ENCODE measurements at places on chromosomes 4 and X. TPM values are rescaled to one million over a fixed set of nuclear protein-coding genes. Genes with fewer than 3 reads are reported as not detected.

The HEPH gene
- total RNA-seq: 0.40 TPM

The GABRA4 gene
- total RNA-seq: not detected

The IL2RG gene
- 1.5 TPM for total RNA-seq

The APELA gene
- total RNA-seq: not detected

The RBPJ gene
- 84.7 TPM for total RNA-seq

The PKD2 gene
- 36.6 TPM for total RNA-seq

The PNMA3 gene
- not detected for total RNA-seq

The CT83 gene
- total RNA-seq: not detected

The PDGFRA gene
- total RNA-seq: not detected

The PHEX gene
- total RNA-seq: 0.69 TPM

The BTK gene
- not detected for total RNA-seq

The HS3ST1 gene
- 0.21 TPM for total RNA-seq

The PAGE4 gene
- not detected for total RNA-seq

The ADH5 gene
- 110 TPM for total RNA-seq

- DNase-seq: peak; percentile 86
Observed at GRCh38 chrX:46325312-46325877, 219.8 kb downstream of the ZNF674 start.

- no peak for DNase-seq
Observed at GRCh38 chr4:114562176-114562904, 36.3 kb upstream of the UGT8 start.

DNA sequence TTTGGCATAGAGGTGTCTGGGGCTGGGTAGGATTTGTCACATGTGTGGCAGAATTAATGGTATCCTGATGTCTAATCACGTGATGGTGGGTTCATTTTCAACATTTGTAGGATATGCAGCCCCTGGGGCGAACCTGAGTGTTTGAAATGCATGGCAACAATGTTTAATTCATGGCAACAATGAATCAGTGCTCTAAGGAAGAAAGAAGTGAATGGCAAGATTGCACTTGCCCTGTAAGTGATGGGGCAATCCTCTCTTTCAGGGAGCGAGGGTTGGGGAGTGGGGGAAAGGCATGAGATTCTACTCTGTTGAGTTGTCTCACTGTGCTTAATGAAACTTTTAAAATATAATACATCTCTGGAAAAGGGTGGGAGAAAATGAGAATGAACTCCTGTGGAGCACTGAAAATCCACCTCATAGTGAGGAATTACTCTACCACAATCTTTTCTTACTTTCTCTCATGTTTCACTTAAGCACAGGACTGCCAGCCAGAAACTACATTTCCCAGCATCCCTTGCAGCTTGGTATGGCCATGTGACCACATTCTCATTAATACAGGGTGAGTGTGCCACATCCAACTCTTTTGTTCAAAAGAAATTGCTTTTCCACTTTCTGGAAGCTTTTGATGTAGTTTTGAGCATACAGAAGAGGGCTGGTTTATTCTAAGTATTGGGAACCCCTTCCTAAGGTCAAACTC lies 64.0 kb upstream of the PGM2 start:
- DNase-seq: peak; percentile 80

- no peak for DNase-seq
Observed at GRCh38 chrX:24482823-24483415, 17.8 kb downstream of the PDK3 start.

DNA sequence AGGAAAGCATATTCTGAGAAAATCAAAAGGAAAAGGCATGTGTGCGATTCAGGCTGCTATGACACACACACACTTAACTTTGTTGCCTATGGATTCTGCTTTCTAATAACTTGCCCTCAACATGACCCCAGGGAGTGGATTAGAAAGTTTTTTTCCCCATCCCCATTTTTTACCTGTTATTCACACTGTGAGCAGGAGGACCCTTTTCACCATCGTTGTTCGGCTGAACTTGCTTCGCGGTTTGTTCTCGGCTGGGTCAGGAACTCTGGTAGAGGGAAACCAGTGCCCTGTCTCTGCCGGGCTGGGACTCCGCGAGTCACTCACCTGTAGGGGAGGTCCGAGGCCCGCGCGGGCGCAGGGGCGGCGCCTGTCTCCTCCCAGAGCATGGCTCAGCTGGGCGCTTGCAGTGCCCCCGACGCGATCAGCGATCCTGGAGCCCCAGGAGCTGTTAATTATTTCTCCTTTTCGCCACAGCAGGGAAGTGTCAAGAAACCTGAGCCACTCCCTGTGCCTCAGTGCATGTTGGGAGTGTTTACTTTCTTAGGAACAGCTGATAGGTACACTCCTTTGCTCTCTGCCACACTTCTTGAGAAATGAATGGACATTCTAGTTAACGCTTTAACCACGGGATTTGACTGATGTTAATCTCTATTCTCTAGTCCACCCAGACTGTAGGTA lies at the start of gene RASSF6:
RASSF6 (minus strand) TSS at position 322 of the 678 bp plus-strand sequence. CDS start 8,641 bp downstream, outside the sequence.
- peak; percentile 63 for DNase-seq

GRCh38 chrX:153845195-153845594 lies 14.9 kb upstream of the PDZD4 start:
- no peak for DNase-seq

DNA sequence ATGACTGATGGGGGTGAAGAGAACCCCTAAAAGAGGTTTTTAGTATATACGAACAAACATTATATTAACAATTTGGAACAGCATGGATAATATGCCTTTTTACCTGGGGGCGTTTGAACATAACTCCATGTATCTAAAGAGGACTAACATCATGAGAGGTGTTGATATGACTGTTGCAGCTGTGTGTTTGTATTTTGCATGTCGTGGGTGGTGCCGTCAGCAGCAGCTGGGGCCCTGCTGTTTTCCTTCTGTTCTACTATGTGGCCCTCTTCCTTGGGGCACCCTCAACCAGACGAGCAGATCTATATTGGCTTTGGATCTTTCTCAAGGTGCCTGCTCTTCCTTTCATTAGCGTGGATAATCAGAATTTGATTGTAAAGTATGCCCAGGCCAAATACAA lies 11.2 kb downstream of the GBA3 start:
- DNase-seq: no peak

GRCh38 chr4:169272265-169272886 lies 1.6 kb upstream of the SH3RF1 start:
- no peak for DNase-seq

DNA sequence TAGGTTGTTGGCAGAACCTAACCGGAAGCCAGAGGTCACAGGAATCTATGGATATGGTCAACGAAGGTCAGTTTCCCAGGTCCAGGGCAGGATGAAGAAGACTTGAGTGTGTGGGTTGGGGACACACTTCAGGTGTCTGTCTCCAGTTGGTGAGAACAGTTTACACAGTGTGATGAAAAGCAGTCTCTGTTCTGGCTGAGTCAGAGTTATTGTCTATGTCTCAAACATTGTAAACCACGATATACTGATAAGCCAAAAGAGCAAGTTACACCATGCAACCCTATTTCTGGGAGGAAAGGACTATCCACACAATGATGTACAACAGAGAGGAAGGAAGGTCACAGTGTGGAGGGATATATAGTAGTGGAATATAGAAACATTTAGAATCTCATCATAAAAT lies 187.1 kb upstream of the C1QTNF7 start:
- no peak for DNase-seq

- peak; percentile 15 for DNase-seq
Observed at GRCh38 chr4:180953572-180953971, 1289.6 kb upstream of the TENM3 start.

DNA sequence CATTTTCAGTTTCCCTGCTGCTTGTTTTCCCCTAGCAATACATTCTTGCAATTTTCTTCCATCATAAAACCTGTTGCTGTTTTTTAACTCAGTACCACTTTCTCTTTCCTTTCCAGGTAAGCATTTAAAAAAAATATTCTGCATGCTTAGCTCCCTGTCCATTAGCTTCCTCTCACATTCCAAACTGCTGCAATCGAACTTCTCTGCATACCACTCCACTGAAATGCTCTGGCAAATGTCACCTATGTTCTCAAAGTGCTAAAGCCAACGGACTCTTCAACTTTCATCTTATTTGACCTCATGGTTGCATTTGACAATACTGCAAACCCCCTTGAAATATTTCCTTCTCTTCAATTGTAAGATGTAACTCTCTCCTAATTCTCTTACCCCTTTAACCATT lies 192.7 kb downstream of the ANAPC10 start:
- DNase-seq: no peak

DNA sequence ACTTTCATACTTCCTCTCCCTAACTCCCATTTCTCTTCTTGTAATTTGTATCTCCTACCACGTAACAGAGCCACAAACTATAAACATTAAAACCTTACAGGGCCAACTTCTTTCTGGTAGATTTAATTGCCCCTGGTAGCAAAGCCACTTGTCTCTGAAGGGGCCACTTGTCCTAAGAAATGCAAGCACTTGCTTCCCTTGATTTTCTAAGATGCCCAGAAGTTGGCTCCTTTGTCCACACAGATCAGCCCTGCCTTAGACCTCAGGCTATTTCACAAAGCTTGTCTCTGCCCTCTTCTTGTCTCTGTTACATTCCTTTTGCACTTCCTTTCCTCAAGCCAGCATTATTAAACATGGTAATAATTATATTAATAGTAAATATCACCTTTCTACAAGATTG lies 80.6 kb upstream of the CXXC4 start:
- DNase-seq: no peak

DNA sequence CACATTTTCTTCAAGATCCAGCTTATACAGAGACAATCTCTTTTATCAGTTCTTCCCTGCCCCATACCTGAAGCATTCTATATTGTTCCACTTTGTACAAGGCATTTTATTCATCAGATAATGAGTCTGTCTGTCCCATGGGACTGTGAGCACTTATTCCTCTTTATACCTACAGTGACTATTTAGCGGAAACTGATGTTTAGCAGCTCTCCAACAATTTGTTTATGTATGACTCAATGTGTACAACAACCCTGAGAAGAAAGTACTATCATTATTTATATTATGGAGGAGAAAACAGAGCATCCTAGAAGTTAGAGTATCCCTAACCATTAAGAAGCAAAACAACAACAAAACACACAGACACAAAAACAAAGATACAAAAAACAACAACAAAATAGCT lies 306.5 kb downstream of the PRDM5 start:
- DNase-seq: no peak

DNA sequence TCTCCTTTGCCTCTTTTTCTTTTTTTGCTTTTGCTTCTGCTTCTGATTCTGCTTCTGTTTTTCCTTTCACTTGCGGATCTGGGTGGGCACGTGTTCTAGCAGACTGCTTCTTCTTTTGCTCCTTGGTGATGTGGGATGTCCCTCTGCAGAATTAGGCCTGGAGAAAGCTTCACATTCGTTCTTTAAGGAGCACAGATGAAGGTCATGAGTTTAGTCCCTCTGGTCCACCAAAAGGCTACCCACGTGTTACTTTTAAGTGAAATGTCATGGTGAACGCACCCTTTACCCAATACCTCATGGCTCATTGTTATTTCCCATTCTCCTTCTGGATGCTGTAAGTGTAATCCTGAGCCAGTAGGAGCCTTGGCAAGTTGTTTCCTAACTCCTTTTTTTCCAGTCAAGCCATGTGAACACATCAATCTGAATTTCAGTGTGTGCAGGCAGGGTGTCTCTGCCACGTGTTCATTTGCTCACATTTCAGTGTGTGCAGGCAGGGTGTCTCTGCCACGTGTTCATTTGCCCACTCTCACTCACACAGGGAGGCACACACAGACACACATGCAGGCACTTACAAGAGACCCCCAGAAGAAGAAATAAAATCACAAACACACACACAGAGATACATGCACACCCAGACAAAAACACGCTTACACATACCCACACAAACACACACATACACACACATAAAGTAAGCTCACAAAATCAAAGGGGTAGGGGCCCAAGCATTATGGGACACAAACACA lies 36.9 kb downstream of the NBDY start:
- no peak for DNase-seq

GRCh38 chr4:26020881-26021280 lies 106.9 kb downstream of the SMIM20 start:
- DNase-seq: peak; percentile 46

- peak; percentile 37 for DNase-seq
Observed at GRCh38 chr4:39043861-39044363, 11.7 kb upstream of the TMEM156 start.

- DNase-seq: no peak
Observed at GRCh38 chrX:34915463-34916225, 27.0 kb upstream of the FAM47B start.

DNA sequence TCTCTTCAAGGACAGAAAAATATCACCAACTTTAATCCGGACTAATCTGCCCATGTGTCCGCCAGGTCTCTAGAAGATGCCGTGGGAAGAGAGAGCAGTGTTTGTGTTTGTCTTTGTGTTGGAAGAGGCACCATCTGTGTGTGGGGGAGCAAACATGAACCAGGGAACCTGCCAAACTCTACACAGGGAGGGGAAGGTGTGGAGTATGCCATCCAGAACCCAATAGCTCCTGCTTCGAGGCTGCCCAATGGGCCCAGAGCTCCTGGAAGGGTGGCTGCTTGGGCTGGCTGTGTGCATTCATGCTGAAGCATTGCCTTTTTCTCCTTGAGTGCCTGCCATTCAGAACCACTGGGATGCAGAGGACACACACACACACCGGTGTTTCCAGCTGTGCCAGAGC lies 536.2 kb downstream of the MID1IP1 start:
- DNase-seq: no peak

DNA sequence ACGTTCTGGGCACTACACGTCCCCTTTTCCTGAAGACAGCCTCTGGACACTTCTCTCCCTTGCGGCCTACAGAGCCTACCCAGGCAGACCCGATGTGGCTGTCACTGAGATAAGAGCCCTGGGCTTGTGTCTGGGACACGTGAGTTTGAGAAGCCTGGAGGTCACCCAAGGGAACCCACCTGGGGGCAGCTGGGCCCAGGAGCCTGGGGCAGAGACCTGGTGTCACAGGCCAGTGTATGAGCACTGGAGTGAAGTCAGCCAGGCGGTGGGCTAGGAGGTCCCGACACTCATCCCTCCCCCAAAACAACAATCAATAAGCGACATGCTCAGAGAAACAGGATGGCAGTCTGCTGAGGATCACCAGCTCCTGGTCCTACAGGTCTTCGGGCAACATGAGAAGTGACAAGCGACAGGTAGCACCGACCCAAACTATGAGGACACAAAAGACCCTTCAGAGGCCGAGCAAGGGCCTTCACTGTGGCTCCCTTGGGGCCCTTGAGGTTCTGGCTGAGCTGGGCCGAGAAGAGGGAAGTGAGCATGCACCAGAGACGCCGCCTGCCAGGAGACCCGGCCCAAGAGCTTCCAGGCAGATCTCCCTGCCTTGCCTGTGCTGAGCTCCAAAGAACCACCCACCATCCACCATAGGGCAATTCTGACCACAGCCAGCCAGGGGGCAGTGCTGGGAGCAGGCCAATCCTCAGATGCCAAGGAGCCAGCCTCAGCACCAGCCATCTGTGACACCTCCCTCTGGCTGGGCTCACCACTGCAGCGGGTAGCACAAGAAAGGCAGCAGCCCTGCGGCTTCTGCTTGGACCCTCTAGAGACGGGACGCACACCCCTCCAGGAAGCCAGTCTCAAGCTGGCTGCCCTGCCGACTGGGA lies 11.0 kb upstream of the DUSP9 start:
- peak; percentile 48 for DNase-seq

DNA sequence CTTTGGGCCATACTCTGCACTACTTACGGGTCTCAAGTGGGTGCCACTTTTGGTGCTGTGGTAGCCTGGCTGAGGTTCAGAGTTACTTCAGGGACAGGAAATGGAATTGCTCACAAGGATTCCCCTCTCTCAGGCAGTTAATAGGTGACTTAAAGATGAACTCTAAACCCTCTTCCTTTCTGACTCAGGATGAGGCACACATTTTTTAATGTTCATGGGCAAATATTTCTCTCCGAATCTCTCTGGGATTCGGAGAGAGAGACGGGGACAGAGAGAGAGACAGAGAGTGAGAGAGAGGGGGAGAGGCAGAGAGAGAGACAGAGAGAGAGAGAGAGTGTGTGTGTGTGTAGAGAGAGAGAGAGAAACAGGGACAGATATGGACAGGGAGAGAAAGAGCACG lies 79.8 kb downstream of the NYX start:
- DNase-seq: no peak

Data from MCF 10A (cell line).